Hepatocyte (in vitro differentiated cells): ENCODE measurements at places on chromosomes 2 and 18. TPM values are rescaled to one million over a fixed set of nuclear protein-coding genes. Genes with fewer than 3 reads are reported as not detected.
A peak's percentile ranks its signal among the peaks of the same experiment; 100 is the strongest.

- no peaks in the 10 kb centered on the region for H3K27me3 ChIP-seq
- H3K4me1 ChIP-seq, result no peaks in the 10 kb centered on the region
- H3K27ac ChIP-seq, result no peak overlapping the region
- H3K4me3 ChIP-seq, result no peak overlapping the region
These were observed 399.6 kb upstream of the SALL3 start for GRCh38 chr18:78579854-78580577.

Gene KCNS3
- total RNA-seq, result 4.8 and 5.1 TPM in 2 replicates

DNA sequence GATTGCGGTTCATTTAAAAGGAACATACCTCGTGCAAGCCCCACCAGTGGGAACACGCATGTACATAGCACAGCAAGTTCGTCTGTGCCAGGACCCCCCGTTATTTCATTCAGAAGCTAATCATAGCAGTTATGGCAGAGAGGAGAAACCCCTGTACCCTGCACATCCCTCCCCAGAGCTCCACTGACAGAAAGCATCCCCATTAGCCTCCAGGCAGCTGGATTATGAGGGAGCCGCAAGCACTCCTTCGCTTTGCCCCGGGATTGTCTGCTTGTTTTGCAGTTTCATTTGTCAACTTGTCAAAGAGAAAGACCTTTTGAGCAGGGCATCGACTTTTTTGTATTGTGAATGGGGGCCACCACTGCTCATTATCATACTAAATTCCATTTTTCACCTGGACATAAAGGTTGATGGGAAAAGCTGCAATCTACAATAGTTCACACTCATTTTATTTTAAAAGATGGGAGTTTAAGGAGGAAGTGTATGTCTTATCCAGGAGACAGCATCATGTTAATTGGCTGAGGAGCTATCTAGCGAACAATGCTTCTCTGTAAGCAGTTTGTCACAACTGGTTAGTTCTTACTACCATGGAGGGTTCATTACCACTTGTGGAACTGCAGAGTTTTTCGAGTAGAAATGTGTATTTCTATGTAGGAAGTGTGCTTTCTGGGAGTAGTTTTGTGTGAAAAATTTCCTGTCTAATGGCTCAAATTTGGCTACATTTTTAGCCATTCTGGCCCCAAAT is 255.3 kb downstream of the THSD7B start:
- no peak for DNase-seq
- no peaks in the 10 kb centered on the region for H3K4me1 ChIP-seq
- H3K4me3 ChIP-seq, result no peak overlapping the region
- H3K27ac ChIP-seq, result no peak overlapping the region
- no peaks in the 10 kb centered on the region for H3K27me3 ChIP-seq
- H3K36me3 ChIP-seq, result no peaks in the 10 kb centered on the region

Gene CLEC4F
- not detected in 2 replicates for total RNA-seq

- DNase-seq, result no peak
- H3K27ac ChIP-seq, result no peak overlapping the region
- no peak overlapping the region for H3K4me3 ChIP-seq
- no peaks in the 10 kb centered on the region for H3K27me3 ChIP-seq
- no peaks in the 10 kb centered on the region for H3K4me1 ChIP-seq
- no peaks in the 10 kb centered on the region for H3K36me3 ChIP-seq
These were observed 9.4 kb upstream of the ZNF512 start for GRCh38 chr2:27573452-27573851.

DNA sequence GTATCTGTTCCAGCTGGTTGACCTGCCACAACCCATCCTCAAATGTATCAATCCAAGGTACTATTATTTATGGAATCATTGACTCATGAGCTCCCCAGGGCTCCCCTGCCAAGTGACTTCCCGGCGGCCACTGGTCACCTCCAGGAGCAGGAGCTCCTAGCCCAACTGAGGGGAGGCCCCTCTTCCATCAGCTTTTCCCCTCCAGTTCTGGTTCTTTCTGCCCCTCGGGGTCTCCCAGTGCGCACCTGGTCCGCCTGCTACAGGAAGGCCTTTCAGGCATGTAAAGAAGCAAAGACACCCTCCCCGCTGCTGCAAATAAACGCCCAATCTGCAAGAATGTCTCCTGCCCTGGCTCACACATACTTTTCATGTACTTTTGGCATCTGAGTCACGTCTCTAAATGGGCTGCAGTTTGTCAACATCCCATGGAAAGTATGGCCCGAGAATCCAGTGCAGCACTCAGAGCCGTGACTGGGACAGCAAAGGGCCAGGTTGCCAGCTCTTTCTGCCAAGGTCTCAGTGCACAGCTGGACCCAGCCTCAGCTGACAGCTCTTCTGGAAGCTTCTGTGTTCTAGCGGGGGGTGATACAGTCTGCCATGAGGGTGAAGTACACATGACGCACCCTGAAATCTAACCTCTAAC is 41.4 kb downstream of the KLHL29 start:
- H3K4me3 ChIP-seq, result no peak overlapping the region
- DNase-seq, result peak; percentile 19
- H3K27me3 ChIP-seq, result no peaks in the 10 kb centered on the region
- H3K36me3 ChIP-seq, result no peaks in the 10 kb centered on the region
- H3K4me1 ChIP-seq, result peaks cover 9% of the 10 kb centered on the region

Gene SDC1
- 92.3 and 108 TPM in 2 replicates for total RNA-seq

DNA sequence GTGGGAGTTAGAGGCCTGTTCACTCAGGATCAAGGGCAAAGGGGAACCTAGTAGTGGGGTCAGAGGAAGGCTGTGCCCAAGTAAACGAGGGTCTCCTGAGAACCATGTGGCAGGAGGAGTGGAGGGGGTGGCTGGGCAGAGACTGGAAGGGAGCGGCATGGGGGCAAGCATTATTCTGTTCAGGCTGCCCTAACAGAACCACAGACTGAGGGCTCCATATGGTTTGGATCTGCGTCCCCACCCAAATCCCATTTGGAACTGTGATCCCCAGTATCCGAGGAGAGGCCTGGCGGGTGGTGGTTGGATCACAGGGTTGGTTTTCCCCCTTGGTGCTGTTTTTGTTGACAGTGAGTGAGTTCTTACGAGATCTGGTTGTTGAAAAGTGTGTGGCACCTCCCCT is 287.0 kb downstream of the PHLPP1 start:
- no peak for DNase-seq
- no peak overlapping the region for H3K4me3 ChIP-seq
- no peaks in the 10 kb centered on the region for H3K27me3 ChIP-seq
- H3K27ac ChIP-seq, result no peak overlapping the region
- no peaks in the 10 kb centered on the region for H3K4me1 ChIP-seq
